Esophagus squamous epithelium (tissue), 5 donors: ENCODE measurements at places on chromosomes 1 and 21.

DNA sequence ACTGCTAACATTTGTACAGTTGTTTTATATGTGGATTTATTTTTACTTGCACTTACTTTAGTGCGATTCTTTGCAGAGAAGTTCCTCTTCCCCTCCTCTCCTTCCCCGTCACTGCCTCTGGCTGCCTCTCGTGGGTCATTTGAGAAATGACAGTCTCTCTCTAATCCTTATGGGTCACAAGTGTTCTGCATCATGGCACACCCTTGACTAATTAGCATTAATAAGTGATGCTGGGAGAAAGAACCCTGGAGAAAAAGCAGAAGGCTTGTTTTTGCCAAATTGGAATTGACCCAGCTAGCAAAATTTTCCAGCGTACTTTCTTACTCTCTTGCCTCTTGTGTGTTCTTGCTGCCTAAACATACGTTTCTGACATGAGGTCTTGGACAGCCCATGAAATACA, 301.2 kb downstream of the DUSP10 start:
- no peak for DNase-seq

DNA sequence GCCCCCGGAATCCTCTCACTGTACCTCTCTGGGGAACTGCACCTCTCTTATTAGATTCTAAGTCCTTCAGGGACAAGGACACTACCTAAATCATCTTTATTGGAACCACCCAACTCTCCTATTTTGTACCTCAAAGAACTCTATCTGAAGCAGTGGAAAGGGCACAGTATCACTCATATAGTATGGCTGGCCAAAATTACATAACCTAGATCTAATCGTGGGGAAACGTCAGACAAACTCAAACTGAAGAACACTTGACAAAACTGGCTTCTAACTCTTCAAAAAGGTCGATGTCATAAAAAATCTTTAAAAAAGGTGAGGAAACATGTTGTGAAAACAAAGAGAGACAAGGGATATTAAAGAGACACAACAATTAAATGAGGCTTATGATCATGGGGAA, 210.0 kb downstream of the SLC45A1 start:
- no peak for DNase-seq

DNA sequence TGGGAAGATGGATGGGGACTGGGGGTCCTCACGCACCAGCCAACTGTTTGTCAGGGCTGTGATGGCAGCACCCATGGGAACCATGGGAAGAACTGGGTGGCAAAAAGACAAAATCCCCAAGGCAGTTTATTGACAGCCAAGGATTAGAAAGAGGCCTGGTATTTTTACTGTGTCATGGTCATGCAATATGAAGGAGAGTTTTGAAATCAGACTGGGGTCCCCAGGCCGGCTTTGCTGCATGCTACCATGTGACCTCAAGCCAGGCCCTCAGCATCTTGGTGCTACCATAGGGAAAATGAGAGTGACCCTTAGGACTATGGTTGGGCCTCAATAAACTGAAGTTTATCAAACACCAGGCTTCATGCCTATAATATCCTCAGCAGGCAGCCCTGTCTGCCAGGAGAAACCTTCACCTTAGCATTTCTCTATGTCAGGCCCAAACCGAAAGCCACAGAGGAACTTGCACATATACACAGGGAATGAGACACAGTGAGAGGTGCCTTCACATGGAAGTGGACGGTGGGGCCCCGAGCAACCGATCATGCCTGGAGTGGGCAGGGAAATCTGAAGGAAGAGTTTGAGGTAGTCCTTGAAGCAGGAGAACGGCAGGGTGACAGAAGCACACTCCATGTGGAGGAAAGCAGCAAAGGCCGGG, 203.2 kb downstream of the HIVEP3 start:
- no peak for DNase-seq

DNA sequence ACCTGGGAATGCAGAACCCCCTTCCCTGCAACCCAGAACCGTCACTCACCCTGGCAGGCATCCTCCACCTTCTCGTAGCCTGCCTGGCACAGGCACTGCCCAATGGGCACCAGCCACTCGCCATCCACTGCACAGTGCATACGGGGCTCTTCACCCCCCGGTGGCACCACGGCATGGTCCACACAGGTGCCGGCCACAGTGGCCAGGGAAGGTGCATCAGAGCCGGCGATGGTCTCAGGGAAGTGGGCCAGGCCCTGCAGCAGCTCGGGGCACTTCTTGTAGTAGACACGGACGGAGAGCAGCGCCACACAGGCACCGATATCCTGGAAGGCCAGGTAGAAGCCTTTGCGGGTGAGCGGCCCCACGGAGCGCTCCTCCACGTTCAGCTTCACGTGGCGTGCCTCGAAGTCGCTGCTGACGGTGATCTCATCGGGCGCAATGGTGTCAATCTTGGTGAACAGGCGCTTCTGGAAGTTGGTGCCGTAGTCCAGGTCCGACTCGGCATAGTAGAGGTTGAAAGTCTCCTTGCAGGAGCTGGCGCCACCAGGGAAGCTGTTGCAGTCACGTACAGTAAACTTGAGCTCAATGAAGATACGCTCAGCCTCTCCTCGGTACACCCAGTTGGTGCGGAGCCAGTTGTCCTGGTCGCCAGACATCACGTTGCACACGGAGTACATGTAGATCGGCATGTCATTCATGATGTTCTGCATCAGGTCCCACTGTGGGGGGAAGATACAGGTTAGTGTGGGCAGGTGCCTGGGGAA, 7.4 kb downstream of the EPHA2 start:
- no peak for DNase-seq

DNA sequence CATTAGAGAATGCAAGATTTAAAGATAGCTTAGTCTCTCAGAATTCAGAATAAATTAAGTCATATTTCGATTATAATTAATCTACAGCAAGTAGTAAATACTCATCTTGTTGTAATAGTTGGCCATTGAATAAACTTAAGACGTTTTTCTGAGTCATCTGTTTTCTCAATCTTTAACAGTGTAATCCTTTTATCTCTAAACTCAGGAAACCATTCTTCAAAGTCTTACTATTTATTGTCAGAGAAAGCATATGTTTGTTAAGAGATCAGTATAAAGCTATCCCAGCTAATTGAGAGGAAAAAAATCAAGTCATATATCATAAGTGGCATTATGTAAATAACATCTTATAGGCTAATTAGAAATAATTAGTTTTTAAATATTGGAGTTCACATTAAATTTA, 201.2 kb upstream of the ADAMTS5 start:
- DNase-seq, result no peak

- DNase-seq, result peak; percentile 71
Observed at GRCh38 chr1:153566414-153567371, 1.0 kb upstream of the S100A2 start.

GRCh38 chr1:105632342-105633196, 1423.9 kb upstream of the PRMT6 start:
- no peak for DNase-seq

DNA sequence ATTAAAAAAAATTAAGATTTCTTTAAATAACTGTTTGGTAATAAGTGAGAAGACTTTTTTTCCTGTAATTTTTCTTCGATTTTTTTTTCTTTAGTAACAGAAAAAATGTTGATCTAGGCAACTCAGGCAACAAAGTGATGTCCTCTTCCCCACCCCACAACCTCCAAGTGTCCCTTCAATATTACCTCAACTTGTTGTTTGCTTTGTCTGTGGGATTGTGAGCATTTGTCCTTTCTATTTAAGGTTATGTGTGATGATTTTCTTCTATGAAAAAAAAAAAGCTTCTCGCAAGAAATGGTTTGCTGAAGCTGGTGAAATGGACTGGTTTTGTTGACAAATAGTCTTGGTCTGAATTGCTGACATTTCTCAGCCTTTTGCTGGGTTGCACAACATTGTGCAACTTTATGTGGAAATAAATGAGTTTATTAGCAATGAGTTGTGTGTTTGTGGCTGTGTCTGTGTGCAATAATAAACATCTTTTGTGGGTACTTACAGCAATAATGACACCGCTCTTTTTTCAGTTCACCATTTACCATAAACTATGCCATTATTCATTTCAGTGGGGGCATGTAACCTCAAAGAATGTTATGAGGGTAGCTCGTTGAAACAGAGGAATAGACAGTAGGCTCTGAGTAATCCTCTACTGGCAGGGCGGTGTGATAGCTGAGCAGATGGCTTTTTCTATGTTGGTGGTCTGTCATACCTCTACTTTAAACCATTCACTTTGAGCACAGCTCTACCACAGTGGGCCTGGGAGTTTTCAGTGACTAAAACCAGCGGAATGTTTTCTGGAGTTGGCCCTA, 218.4 kb downstream of the HLX start:
- DNase-seq, result no peak

DNA sequence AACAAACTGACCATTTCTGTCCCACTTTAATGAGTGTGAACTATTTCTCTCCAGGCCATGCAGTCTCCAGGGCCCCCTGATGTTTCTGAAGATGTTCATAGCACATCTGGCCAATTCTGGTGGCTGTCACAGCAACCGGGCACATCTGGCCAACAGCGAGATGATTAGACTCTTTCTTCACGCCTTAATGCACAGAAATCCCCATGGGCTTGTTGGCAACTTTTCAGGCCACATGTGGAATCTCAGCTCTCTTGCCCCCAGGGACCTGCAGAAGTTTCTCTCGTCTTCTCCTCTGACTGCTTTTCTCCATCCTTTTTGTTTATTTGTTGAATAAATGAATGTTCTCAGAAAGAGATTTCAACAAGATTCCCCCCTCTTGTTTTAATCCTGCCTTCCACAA, 71.2 kb upstream of the HMGB4 start:
- DNase-seq, result no peak

- no peak for DNase-seq
Observed at GRCh38 chr21:44932408-44933181, 7.2 kb upstream of the SLX9 start.

DNA sequence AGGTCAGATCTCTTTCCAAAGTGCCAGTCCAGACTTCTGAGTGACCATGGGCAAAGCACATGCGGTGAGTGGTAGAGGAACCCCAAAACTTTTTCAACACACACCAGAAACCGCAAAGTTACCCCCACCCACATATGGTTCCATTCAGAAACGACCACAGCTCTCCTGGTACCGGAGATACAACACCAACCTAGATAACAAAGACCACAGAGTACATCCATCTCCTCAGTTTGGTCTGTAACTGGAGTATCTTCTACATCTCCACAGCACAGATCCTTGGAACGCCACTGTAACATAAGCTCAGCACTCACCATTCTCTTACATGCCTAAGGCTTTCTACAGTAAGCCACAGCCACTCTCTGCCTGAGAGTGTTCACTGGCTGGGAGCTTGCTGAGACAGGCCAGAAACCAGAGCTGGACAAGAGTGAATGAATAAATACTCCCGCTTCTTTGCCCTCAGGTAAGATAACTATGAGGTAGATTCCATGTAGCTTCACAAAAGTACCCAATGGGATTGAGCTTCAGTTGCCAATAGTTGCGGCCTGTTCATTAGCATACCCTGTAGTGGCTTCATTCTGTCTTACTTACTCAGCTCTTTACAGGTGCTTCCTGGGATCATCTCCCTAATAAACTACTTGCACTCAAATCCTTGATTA, 81.8 kb downstream of the SMYD3 start:
- DNase-seq, result no peak

DNA sequence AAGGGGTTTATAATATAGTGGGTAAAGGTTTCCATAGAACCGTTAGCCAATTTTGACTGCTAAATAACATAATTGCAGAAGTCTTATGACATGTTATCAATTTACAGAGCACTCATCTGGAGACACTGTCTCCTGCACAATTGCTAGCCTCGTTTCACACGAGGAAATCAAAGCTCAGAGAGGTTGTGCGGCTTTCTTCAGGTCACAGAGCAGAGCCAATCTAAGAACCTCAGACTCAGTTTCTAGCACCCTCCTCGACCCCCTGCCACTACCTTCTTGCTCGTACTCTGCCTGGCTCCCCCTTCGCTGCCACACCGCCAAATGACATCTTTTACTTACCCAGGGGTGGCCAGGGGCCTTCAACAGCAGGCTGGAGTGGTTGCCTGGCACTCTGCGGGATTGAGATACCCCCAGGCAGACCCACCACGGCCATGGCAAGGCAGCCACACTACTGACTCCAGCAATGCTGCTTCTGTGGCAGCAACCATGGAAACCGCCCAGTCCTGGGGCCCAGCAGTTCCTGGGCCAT, 16.0 kb upstream of the CASZ1 start:
- no peak for DNase-seq

GRCh38 chr21:46363698-46364097, 39.7 kb downstream of the PCNT start:
- no peak for DNase-seq

DNA sequence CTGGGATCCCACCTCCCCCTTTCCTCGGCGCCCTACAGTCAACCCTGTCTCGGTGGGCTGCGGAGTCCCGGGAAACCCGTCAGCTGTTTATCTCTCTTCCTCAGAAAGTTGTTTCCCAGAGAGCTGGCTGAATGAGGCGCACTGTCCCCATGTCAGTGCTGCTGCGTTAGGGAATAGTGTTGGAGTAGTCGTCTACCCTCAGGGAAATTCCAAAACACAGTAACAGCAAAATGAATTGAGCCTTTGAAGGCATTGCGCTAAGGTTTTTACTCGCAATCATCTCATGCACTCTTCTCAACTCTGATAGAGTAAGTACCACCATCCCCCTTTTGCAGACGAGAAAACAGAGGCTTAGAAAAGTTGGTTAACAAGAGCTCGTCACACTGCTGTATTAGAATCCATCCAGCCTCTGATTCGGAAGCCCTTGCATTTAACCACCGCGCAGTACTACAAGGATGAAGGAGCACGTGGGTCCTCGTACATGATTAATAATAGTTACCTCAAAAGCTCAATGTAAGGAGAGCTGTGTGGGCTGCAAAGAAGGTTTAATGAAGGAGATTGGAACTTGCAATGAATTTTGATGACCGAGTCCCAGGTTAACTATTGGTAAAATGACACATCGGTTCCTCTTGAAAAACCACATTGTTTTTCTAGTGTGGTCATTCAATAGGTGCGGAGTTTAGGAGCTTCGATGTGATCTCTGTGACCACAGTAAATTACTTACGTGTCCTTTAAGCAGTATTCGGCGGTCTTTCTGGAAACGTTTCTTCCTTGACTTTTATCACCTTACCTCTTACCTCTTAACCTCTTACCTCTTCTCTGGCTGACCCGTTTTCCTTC, 788 bp upstream of the EDEM3 start:
- no peak for DNase-seq

- no peak for DNase-seq
Observed at GRCh38 chr1:107196973-107197562, 56.2 kb downstream of the NTNG1 start.

- no peak for DNase-seq
Observed at GRCh38 chr21:42456457-42456856, 39.6 kb downstream of the RSPH1 start.

- DNase-seq, result no peak
Observed at GRCh38 chr1:118963456-118964430, 24.4 kb downstream of the TBX15 start.

DNA sequence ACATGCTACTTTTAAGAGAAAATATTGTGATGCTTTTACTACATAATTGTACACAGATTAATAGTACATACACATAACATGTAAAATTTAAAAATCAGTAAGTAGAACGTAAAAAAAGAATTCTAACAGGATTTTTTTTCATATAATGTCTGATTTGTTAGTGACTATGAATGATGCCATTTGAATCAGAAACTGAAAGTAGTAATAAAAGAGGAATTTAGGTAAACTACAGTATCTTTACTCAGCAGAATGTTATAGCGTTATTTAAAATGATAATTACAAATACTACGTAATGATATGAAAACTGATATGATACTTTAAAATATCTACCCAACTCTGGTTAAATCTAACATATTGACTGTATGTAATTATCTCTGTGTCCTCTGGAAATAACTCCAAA, 116.1 kb downstream of the DENND1B start:
- DNase-seq, result no peak
